Cortex of kidney (tissue), 1 donor: ENCODE measurements at places on chromosomes 3 and 15.

DNA sequence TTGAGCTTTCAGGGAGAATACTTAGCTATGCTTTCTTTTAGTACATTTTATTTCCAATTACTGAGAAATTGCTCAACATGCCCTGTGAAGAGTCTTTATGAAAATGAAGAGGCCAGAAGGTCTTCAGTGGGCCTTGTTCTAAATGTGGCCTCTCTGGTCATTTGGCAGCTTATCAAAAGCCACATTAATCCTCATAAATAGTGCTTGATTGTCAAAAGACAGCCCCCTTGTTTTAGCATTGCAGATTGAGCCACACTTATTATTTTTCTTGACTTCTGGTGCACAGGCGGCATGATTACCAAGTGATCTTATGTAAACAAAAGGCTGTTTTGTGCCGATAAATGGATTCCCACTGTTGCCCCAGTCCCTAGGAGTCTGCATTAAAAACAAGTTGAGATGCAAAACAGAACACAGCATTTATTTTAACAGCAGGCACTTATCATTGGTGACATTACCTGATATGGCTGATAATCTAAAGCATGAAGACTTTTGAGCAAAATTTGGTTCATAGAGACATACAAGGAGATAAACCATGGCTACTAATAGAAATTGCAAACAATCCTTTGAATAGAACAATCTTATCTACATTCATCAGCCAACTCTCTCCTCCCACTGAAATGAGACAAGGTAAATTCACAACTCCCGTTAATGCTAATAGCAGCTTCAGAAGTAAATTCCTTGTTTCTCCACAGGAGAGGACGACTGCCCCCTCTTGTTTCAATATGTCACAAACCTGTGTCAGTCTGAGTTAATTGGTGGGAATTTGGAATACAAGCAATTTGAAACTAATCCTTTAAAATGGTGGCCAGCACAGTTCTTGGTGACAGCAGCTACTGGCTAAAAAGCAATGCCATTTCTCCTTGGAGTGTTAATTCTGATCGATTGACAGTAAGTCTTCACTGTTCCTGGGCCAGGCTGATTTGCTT, 194.3 kb downstream of the NSUN3 start:
- no peak for DNase-seq

- DNase-seq: no peak
Observed at GRCh38 chr15:85407421-85408269, 27.2 kb downstream of the AKAP13 start.

GRCh38 chr15:39878406-39878785, 41.7 kb downstream of the GPR176 start:
- DNase-seq: no peak

DNA sequence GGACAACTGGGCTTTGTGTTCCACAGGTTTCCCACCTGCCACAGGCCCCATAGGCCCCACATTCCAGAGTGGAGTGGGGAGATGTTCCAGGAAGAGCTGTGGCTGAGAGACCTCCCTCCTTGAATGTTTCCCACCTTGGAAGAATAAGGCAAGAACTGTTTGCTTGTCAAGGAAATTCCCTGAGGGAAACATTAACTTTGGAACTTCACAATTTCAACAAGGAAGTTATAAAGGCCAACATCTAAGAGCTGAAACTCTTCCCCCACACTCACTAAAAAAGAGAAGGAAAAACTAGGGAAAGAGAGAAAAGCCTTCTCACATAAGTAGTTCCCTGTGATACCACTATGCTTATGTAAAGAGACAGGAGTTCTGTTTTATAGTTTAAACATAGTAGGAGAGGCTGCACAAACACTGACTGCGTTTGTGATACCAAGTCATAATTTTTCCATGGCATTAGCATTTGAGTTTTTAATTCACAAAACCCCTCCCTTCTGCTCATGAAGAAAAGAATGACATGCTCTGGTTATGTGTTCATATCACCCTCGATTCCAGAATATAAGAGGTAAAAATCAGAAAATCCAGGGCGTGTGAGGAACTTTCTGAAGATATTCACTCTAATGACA, 39.8 kb upstream of the SPRED1 start:
- no peak for DNase-seq

- DNase-seq: no peak
Observed at GRCh38 chr3:142436951-142437585, 10.8 kb downstream of the XRN1 start.

GRCh38 chr15:27341780-27342343, 370.9 kb downstream of the GABRG3 start:
- no peak for DNase-seq

GRCh38 chr15:70109978-70110377, 12.3 kb upstream of the TLE3 start:
- DNase-seq: no peak

DNA sequence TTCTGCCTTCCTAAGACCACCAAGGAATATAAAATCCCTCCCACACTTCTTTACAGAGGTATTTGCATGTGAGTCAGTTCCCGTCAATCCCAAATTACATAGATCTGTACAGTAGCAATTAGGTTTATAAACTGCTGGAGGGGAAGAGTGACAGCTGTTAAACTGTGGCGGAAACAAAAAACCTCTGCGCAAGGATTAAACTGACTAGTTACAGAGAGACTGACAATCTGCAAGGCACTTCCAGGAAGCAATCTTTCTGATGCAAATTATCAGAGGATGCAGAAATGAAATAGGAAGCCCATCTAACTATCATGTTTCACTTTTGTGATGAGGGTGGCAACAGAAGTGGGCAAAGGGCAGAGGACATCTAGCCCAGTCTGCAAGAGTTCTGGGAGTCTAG, 150.4 kb downstream of the RTP4 start:
- DNase-seq: no peak

GRCh38 chr3:133360476-133360875, 39.4 kb upstream of the BFSP2 start:
- no peak for DNase-seq

DNA sequence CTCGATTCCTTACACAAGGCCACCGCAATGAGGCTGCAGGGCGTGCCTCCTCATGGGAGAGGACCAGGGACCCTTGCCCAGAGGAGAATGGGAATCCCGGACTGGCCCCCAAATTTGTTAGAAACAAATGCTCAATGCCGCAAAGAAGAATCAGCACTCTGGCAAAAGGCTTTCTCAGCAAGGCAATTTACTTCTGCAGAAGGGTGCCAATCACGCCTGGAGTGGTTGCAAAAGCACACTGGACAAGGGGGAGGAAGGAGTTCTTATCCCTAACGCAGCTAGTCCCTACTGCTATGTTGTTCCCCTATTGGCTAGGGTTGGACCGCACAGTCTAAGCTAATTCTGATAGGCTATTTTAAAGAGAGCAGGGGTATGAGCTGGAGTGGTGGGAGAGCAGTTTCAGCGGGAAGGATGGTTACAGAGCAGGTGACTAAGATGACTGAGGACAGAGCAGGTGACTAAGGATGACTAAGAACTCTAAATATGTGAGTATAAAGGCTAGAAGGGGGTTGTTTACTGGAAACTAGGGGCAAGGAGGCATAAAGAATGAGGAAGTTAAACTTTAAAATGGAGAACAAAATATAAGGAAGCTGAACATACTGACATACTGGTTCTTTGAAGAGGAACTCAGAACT, 48.5 kb downstream of the KATNBL1 start:
- no peak for DNase-seq

- DNase-seq: no peak
Observed at GRCh38 chr3:195467641-195468390, 25.0 kb upstream of the ACAP2 start.

DNA sequence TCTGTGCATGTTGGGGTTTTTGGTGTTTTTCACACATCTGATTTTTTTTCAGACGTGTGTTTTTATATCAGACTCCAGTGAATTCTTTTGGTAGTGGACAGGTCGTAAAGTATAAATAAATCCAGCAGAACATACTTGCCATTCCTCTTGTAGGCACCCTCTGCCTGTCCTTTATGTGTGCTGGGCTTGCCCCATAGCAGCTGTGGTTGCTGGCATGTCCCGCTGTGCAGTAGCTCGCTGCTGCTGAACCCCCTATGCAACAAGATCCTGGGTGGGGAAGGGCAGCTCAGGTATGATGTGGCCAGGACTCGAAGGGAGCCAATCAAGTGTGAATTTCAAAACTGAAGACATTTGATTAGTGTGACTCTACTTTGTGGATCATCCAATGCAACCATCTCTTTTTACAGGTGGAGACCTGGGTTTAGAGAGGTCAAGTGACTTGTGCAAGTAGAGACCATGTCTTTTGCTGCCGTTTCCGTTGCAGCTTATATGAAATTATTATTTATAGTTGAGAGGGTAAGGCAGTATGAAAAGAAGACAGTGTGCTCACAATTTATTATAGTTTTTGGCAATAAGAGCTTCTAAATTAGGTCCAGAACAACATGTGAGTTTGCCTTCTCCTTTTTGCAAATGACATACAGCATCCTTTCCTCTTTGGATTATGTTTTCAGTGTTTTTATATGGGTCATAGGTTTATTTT, 350.8 kb upstream of the C2CD4B start:
- DNase-seq: no peak

GRCh38 chr15:88069561-88069960, 187.0 kb downstream of the NTRK3 start:
- DNase-seq: no peak

DNA sequence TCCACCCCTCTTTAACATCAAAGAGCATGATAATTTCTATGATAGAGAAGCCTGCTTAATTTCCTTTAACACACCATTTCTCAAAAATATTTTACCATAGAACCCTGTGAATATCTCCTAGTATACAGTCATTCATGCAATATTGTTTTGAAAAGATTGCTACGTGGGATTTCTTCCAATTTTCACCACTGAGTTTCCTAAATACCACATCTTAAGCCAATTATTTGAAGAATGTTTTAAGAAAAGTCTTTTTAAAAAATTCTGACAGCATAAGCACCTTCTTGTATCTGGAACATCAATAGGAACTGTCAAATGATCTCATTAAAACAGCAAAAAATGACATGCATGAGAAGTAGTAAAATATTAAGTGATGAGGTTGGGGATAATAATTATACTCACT, 1126.7 kb downstream of the TUSC7 start:
- DNase-seq: no peak

- DNase-seq: no peak
Observed at GRCh38 chr15:35746121-35746520, 200.2 kb upstream of the DPH6 start.

DNA sequence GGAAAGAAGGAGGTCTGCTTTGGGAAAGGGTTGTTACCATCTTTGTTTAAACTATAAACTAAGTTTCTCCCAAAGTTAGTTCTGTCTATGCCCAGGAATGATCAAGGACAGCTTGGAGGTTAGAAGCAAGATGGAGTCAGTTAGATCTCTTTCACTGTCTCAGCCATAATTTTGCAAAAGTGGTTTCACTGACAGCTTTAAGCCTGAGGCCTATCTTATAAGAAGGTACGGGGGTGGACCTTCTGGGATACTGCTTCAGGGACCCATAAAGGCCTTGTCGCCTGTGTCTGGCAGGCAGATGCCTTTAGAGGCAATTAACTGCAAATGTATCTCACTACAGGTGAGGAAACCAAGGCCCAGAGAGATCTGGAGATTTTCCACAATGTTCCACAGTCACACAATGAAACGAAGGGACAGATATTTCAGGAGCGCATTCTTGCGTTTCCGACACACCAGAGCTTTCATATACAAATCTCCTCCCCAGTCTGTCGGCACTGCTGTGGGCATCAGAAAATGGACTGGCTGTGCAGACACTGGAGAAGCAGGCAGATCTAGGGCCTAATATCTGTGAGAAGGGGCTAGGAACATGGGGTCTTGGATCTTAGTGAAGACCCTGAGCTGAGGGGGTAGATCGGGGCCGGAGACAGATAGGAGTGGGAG, 169.5 kb upstream of the SMAD3 start:
- DNase-seq: no peak

GRCh38 chr15:45084163-45084562, 29.8 kb downstream of the DUOX2 start:
- DNase-seq: no peak

DNA sequence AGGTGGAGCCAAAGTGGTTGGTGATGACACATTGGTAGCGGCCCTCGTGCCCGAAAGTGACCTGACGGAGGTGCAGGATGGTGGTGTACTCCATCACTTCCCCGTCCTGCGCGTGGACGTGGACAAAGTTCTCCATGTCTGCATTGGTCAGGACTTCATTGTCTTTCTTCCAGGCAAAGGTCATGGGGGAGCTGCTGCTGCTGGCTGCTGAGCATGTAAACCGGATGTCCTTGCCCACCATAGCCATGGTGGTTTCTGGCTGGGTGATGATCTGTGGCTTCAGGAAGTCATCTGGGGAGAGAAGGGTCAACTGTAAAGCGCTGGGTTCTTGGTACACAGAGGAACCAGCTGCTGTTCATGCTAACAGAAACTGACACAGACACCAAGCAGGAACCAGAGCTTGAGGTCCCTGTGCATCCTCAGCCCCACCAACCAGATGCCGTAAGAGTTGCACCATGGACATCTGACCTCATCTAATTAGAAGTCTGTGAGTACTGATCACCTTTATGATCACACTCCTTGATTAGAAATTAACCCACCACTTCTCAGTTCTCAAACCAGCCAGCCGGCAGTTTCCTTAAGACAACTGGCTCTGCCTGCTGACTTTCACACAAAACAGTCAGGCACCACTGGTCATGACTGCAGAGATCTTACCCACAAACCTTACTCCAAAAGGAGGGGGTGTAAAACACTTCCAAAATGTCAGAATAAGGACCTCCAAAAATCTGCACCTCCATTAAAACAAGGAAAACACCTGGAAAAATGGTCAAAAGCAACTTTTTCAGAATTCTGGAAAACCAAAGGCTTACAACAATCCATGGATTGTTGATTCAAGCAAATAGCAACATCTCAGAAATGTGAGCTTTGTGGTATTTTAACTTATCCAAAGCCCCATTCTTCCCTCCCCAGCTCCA, 114.6 kb downstream of the LRIG1 start:
- DNase-seq: no peak

DNA sequence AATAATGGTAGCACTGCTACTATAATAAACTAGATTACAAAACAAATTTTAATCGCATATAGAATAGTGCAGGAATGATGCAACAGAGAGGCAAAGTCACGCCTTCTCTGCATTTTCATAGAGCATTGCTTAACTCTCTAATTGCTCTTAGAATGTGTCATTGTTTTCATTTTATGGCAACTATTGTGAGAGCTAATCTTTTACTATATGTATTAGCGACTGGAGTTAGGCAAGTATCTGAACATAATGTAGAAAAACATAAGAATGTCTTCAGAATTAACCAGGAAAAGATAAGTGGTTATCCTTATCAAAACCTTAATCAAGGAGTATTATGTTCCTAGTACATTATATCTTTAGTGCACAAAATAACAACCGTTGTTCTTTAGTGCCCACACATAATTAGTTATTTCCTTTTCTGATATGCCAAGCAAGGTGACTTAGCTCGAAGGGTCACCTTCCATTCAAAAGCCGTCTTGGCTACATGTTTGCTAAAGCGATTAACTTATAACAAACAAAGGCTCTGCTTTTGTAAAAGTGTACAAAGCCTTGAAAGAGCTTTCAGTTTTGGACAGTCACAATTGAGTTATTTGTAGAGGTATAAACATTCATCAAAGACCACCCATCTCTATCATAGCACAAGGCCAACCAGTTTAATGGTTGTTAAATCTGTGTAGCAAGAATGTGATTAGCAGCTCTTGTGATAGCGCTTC, 1328.9 kb downstream of the ROBO2 start:
- no peak for DNase-seq

DNA sequence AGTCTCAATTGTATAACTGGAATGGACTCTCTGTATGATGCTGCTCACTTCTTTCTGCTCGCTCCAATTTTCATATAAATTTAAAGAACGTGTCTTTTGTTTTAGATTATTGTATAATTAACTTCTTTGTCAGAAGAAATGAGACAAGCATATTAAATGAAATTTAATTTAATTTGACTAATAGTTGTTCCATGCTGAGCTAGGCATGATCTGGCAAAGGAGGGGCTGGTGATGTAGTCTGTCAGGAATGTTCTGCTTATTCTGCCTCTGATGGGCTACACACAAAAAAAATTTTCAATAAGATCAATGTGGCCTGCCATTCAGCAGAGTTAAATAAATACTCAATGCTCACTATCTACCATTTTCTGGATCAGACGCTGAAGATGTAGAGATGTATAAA, 208.4 kb upstream of the CD96 start:
- no peak for DNase-seq
